ENCODE measurements at places on chromosomes 4 and X. TPM values are rescaled to one million over a fixed set of nuclear protein-coding genes. Genes with fewer than 3 reads are reported as not detected.

PABPC1L2A gene
- not detected for total RNA-seq

CXCL3 gene
- 28.9 TPM for total RNA-seq

DNA sequence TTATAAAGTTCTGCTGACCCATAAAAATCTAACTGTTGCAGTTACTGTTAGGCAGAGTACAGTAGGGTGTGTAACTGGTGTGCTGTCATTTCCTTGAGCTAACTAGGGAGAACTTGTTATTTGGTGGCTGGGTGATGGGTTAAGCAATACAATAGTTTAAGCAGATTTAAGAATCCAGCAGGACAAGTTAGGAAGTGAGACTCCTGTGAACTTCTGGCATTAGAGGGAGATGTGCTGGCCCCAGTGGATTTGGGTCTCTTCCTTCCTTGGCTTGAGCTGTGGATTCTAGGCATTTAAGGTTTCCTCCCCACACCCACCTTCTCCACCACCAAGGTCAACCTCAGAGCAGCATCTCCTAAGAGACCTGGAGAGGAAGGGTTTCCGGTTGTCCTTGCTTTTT, 70.5 kb downstream of the CLCN5 start:
- DNase-seq, result peak; percentile 19

GNRHR gene
- not detected for total RNA-seq

- no peak for DNase-seq
Observed at GRCh38 chr4:36348403-36348938, 67.1 kb downstream of the DTHD1 start.

GDPD2 gene
- not detected for total RNA-seq

UGT2B10 gene
- not detected for total RNA-seq

- no peak for DNase-seq
Observed at GRCh38 chr4:10703766-10704429, 19.3 kb upstream of the CLNK start.

DNA sequence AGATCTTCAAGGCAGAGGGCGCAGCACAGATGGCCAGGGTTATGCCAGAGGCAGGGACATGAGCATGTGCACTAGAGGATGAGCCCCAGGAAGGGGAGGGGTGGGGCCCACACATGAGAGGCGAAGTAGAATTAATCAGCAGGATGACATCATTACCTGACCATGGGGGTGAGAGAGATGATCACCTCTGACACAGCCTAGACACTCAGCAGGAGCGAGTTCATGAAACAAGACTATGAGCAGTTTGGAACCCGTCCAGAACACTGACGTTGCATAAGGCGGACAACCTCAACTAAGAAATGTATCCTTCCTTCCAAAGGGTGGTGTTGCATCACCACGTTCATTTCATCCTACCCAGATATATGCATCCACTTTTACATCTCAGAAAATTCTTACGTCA, 446.7 kb upstream of the TENM3 start:
- no peak for DNase-seq

DNA sequence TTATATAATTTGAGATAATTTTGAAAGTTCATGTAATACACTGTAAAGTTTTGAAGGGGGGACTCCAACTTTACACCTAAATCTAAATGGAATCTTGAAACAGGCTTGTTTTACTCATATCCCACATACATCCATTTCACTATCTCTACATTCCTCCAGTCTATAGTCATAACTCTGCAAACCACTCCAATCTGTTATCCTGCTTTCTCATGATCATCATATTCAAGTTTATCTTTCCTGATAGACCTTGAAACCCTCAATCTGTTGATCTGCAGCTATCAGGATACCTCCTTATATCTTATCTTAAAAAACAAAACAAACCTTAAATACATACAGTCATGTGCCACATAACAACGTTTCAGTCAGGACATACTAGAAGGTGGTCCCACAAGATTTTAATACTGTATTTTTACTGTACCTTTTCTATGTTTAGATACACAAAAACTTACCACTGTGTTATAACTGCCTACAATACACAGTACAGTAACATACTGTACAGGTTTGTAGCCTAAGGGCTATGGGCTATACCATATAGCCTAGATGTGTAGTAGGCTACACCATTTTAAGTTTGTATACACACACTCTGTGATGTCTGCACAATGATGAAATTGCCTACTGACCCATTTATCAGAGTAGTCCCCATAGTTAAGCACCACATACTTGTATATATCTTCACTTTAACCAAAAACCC, 14.0 kb downstream of the CHIC2 start:
- DNase-seq, result peak; percentile 31

DNA sequence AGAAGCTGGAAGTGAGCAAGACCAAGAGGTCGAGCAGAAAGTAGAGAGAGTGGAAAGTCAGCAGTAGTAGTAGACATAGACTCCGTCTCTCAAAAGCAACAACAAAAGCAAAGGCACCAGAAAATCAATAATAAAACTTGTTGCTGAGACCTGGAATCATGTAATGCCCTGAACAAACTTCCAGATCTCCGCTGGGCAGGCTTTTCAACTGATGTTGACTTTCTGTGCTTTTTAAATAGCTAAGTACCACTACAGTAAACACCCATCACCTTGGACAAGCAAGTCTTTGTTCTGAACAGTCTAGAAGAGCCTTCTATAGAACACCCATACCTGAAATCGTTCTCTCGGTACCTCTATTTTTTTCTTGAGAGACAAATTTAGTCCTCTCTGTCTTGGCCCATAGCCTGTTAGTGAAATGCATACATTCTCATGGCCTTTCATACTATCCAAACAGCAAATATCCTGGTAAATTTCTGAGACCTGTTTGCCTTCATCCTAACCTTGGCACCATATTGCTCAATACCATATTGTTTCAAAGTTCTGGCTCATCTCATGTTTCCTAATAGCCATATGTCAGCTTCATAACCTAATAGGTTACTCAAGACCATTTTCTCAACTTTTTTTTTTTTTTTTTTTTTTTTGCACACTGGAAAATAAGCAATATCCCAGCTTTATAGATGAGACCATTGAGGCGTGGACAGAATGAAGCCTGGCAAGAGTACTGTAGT, 200.6 kb upstream of the RBPJ start:
- no peak for DNase-seq

GPM6B gene
- total RNA-seq, result 0.98 TPM

Measured in PC-3 (cell line).